ENCODE measurements at places on chromosomes 3 and 15.

GRCh38 chr3:178916223-178916622, 155.4 kb downstream of the ZMAT3 start:
- no peak for DNase-seq

DNA sequence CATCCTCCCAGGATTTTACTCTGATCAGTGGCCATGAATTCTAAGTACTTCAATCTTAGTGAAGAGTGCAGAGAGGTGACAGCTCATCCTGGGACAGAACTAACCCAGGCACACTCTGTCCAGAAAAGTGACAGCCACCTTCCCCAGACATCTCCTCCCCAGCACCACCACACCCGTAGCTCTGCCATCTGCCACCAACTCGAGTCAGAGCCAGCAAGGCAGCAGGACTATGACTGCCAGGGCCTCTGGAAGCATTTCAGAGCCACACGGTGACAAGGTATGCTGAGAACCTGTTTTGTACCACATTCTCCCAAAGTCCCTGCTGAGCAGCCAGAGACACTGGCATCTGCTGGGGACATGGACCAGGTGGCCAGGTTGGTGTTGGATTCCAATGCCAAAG, 71.0 kb downstream of the NTRK3 start:
- DNase-seq: no peak

DNA sequence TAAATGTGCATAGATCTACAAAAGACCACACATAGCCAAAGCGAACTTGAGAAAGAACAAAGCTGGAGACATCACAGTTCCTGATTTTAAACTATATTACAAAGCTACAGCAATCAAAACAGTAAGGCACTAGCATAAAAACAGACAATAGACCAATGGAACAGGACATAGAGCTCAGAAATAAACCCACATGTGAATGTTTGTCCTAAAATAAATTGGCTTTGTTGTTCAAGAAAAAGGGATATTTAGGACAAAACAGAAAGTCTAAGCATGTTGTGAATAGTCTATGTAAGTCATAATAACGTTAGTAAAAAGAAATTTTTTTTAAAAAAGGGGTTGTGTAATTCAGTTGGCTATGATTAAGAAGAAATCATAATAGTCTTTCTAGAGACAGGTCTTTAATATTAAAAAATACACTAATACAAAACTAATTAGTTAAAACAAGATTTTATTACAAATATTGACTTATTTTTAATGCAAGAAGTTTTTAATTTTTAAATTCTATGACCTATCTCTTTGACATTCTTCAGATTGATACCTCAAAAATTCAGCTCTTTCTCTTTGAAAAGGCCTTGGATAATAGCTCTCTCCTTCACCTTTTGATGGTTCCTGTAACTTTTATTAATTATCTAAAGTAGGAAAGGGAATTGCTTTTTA, 11.6 kb downstream of the TMEM212 start:
- no peak for DNase-seq

DNA sequence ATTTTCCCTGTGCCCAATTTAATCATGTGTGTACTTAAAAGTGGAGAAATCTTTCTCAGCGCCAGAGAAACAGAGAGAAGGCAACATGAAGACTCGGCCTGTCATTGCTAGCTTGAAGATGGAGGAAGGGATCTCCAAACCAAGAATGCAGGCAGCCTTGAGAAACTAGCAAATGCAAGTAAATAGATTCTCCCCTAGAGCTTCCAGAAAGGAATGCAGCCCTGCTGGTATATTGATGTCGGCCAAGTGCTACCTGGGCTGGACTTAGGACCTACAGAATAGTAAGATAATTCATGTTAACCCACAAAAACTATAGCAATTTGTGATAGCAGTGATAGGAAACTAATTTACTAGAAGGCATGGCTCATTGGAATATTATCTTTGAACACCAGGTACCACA, 150.9 kb upstream of the ABI3BP start:
- no peak for DNase-seq

DNA sequence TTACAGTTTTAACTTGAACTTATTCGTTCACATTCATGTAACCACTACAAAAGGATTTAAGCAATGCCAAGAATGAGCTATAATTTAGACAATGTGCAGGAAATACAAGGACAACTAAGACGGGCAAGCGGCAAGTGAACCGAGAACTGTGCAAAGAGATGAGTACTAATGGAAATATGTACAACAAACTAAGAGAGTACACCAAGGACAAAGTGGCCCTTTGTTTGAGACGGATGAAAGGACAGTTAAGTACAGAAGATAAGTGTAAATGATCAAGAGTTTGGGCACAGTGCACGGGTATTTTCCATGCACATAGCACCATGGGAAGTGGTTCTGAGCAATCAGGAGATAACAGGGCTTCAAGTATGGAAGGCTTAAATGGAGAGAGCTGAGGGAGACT, 281.7 kb downstream of the ROBO2 start:
- no peak for DNase-seq

- DNase-seq: no peak
These were observed 28.9 kb upstream of the DCBLD2 start for GRCh38 chr3:98930413-98930812.

- DNase-seq: no peak
These were observed 12.5 kb downstream of the MRPS25 start for GRCh38 chr3:15052335-15053242.

GRCh38 chr3:160016972-160017371, 28.3 kb downstream of the IL12A start:
- no peak for DNase-seq

DNA sequence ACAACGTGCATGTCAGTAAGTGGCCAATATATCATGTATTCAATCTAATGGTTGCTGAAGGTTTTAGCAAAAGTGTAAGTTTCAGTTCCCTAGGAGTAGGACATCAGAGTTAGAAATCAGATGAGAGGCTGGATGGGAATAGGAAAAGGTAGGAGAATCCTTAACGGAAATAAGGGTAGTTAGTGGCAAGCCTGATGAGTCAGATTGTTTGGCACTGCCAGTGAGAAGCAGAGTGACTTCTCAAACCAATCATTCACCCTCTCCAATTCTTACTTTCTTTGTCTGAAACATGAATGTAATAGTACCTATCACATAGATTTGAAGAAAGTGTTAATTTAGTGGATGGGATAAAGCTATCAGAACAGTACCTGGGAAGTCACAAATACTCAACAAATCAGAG, 894.0 kb downstream of the NTRK3 start:
- DNase-seq: no peak

DNA sequence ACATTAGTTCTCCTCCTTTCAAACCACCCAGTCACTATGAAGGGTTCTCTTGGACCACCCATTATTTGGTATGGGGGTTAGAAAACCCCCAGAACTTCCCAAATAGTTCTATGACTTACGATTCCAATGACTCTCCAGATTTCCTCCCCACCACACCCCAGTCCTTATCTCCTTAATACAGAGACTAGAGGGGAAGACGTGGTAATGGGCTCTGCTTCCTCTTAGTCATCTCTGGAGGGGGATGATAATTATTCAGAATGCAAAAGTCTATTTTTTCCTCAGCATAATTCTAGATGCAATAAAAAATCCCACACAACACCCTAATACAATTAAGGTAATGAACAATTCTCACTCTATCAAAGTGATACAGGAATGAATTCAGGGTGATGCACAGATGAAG, 48.9 kb upstream of the CFAP161 start:
- DNase-seq: no peak

- no peak for DNase-seq
These were observed 1258.2 kb upstream of the ALCAM start for GRCh38 chr3:104108522-104108921.

DNA sequence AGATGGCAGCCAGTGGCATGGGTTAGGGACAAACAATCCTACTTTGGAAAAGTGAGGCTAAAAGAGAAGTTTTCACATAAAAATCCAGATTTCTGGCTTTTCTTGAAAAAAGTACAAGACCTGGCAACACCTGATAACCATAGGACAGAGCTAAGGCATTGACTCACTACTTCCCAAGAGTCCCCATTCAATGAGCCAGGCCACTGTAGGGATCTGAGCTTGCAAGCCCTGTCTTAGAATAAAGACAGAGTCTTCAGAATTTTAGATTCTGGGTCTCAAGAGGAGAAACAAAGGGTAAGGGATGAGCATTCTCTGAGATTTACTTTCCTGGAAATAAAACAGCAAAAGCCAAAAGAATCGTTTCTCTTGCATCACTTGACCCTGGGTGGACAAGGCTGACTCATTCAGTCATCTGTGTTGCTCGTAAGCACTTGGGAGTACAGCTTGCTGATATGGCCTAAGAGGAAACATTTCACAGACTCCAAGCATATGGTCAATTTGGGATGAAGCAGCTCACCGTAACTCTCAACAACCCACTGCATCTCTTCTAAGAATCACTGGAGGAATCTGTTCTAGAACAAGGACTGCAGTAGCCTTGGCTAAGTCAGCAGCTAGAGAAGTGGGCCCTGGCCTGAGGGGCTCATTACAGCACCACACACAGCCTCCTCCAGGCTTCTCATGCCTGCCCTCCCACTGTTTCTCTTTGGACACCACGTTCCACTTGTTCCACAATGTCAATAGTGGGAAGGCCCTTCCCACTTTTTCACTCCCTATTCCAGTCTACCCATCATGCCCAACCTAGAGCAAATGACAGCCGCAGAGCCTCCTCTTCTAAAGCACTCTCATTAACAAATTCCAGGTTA, 86.2 kb downstream of the RFTN1 start:
- DNase-seq: no peak

DNA sequence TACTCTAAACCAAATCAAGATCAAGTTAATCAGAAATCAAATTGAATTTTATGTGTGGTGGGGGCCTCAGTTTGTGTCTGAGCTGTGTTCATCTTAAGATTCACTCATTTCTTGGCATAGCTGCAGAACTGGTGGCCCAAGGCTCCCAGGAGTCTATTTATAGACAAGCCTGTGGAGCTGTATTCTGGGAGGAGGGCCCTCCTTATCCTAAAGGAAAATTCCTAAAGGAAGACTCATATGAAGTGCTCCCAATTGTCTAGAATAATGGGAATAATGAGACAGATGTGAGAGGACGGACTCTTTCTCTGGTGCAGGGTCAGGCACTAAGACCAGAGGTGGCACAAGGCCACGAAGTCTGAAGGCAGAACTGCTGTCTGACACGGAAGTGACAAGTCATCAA, 38.9 kb downstream of the C3orf85 start:
- DNase-seq: no peak

DNA sequence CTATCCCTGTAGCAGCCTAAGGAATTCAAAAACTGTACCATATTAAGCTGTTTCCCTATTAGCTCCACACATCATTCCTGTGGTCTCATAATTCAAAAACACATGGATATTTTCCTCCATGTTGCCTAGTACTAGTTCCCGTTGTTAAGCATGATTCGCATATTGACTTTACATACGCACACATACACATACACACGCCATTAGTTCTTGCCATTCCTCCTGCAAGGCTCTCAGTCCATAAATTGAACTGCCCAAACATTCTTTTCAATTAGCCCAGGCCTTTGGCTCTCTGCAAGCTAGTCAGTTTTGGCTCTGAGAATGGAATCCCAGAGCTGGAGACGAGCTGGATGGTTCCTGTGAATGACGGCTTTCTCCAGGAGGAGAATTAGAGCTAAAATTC, 57.2 kb upstream of the RAD18 start:
- no peak for DNase-seq

- no peak for DNase-seq
These were observed 56.5 kb upstream of the SLC6A11 start for GRCh38 chr3:10759495-10759894.

- DNase-seq: no peak
These were observed 15.1 kb upstream of the STXBP5L start for GRCh38 chr3:120892921-120893320.

DNA sequence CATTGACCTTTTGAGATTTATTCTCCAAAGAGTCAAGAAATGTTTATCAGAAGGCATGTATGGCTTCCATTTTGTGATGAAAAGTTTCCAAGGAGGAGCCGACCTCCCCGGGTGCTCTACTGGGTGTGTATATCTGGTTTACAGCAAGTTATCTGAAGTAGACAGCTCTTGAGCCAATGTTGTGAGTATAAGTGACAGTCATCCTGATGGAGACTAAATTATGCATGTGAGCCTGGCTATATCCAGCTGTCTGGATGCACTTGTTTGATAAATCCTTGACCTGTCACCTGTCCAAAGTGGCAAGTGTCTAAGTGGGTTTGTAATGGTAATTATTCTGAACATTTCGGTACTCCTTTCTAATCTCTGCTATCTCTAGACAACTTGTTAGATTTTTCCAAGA, 142.2 kb downstream of the NR2F2 start:
- DNase-seq: no peak

- no peak for DNase-seq
These were observed 80.4 kb downstream of the ADAM10 start for GRCh38 chr15:58669108-58669507.
